ENCODE measurements at places on chromosomes 7 and 10. TPM values are rescaled to one million over a fixed set of nuclear protein-coding genes. Genes with fewer than 3 reads are reported as not detected.

The CFAP43 gene
- total RNA-seq = 0.19 TPM

The ADIRF gene
- 65.1 TPM for total RNA-seq

DNA sequence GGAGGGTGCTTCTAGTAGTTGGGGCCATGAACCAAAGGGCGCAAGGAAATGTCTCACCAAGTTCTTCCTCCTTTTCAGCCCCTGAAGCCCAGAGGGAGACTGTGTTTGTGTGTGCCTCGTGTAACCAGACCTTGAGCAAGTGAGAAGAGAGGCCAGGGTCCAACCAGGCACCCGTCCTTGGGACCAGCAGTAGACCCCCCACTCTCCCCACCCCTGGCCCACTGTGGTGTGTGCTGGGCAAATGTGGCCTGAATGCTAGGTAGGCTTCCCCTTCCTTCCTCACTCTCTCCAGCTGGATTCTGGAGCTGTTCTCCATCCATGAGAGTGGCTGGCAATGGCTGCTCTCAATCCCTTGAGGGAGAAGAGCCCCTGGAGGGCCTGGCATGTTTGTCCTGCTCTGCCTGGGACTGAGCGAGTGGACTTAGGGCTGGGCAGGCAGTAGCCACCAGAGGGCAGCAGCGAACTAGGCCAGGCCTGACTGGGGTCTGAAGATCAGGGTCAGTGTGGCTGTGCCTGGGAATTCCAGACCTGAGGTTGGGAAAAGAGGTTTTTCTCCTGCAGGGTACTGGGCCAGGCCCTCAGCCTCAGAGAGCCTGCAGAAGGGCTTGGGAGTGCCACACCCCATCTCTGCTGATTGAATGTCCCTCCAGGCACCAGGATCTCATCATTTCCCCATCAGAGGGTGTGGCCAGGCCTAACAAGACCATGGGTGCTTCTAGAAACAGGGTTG lies 12.5 kb downstream of the SFRP5 start:
- no peak for DNase-seq

GRCh38 chr10:13062803-13063202 lies 37.2 kb upstream of the OPTN start:
- DNase-seq = no peak

The DDC gene
- not detected for total RNA-seq

GRCh38 chr7:113521468-113521867 lies 397.3 kb downstream of the PPP1R3A start:
- DNase-seq = no peak

The SLC18A3 gene
- total RNA-seq = not detected

DNA sequence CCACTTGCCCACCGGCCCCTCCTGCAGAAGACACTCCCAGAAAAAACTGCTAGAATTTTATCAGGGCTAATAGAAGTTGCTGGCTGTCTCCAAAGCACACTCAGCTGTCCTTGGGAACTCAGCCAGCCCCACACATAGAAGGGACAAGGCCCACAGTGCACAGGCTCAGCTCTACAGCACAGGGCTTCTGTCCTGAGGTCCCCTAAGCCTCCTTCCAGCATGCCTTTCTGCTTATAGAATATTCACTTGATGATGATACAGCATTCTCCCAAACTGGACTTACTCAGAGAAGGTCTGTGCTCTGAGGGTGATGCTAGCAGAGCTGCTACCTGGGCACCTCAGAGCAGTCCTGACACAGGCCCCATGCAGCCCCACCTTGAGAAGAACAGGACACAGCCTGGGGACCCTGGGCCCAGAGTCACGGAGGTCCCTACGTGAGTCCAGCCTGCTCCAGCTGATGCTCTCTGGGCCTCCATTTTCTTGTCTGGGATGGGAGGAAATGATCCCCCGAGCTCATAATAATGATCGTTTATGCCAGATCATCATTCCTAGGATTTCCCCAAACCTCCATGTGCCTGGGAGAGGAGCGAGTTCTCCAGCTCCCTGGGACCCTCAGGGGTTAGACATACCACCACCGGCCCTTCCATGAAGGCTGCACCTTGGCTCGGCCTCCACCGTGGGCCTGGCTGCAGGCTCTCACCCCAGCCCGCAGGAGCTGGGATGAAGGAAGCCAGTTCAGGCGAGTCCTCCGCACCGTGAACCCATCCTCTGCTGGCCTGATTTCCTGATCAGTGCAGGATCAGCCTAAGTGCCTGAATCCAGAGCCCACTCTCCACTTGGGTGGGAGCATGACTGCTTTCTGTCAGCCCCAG lies 145.6 kb downstream of the ZNF248 start:
- DNase-seq = no peak

The COL13A1 gene
- total RNA-seq = not detected

DNA sequence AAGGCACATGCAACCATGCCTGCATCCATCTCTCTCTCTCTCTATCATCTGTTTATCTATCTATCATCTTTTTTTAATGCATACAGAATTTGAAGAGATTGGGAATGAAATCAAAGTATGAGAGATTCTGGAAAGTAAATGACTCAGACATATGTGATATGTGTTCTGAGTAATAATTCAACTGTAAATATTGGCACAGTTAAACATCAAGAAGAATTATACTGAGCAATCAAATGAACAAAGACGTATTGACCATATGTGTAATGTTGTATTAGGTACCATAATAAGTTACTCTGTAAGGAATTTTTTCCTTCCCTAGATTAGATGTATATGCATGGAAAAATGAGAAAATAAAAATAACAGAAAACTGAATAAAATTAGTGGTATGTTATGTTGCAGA lies 108.3 kb downstream of the SUGCT start:
- DNase-seq = no peak

The CACNA2D1 gene
- 3.8 TPM for total RNA-seq

DNA sequence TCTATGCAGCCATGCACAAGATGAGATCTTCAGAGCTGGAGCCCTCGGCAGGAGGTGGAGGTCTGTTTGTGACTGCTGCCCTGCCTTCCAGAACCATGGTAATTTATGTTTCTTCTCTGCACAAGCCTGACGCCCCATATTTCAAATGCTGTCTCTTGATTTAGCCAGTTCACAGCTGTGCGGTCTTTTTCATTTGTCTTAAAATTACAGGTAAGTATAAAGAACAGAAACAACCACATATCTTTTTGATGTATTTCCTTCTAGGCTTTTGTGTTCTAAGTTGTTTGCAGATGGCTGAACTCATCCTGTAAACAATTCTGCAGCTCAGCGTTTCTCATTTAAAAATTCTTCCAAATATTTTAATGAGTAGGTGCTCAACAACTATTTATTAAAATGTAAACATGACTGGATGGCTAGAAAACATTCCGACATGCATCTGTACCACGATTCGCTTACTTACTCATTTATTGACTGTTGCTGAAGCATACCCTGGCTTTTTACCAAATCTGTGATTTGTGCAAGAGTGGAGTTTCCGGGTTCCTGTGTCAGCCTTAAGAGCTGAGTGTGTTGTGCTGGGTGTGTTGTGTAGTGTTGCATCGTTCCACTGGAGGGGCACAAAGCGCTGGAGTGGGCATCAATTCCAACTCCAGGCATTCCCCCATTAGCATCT lies 58.9 kb downstream of the PIP4K2A start:
- DNase-seq = no peak

GRCh38 chr10:72330069-72330426 lies 24.7 kb downstream of the DNAJB12 start:
- no peak for DNase-seq

The NRG3 gene
- not detected for total RNA-seq

The CYCS gene
- total RNA-seq = 117 TPM

The BLVRA gene
- total RNA-seq = 34.2 TPM
